Stimulated activated CD8-positive, alpha-beta memory T cell treated with anti-CD3 and anti-CD28 coated beads, Interleukin-7, amount 100 ng/mL, for 4 hours (primary cell): ENCODE measurements at places on chromosomes 6 and 20.
A peak's percentile ranks its signal among the peaks of the same experiment; 100 is the strongest.

- no peak for DNase-seq
These were observed 21.6 kb downstream of the C6orf163 start for GRCh38 chr6:87366072-87366827.

DNA sequence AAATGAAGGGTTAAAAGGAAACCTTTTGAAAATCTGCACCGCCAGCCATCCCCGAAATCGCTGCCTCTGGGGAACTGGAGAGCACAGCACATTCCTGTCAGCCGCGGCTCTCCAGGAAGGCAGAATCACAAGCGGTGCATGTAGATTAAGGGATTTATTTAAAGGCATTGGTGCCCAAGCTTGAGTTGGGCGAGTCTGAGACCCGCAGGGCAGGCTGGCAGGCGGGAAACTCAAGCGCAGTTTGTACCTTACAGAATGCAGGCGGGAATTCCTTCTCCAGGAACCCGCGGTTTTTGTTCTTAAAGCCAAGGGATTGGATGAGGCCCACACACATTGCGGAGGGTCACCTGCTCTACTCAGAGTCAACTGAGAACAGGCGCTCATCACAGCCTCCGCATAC lies 10.8 kb downstream of the GPR31 start:
- DNase-seq: no peak

- no peak for DNase-seq
These were observed 33.6 kb downstream of the CTCFL start for GRCh38 chr20:57491373-57491772.

DNA sequence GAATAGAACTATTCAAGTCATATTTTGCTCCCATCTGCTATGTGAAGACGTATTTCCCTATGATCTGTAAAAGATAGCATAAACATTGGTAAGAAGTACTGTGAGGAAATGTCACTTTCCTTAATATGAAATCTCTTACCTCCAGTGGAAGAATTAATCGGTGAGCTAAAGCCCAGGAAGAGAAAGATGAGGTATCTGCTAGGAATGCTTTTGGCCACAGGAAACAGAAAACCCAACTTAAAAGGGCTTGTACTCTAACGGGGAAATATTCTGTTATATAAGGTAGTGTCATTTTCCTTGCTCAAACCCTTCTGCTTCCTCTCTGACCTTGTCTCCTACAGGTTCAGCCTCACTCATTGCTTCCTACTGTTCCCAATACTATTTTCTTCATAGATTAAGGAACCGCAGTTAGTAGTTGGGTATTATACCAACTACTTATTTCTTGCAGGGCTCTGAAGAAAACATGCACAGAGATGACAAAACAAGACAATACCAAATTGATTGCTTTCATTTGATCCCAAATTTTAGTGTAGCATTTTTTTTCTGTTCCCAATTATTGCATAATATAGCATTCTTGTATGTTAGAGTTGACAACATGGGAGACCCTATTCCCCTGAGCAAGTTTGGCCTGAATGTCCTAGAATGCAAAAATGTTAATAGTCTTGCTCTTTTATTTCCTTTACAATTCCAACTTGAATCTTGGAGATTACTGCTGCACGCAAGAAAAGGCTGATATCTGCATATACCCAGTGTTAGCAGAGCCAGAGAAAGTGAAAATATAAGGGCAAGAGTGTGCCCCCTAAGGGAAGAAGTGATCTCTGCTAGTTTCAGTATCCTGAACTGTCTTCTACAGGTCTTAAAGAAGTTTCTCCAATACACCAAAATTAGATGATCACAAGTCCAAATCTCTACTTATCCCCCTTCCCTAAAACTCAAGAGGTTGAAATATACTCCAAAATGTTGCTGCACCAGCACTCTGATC lies 65.3 kb downstream of the AFG1L start:
- no peak for DNase-seq

DNA sequence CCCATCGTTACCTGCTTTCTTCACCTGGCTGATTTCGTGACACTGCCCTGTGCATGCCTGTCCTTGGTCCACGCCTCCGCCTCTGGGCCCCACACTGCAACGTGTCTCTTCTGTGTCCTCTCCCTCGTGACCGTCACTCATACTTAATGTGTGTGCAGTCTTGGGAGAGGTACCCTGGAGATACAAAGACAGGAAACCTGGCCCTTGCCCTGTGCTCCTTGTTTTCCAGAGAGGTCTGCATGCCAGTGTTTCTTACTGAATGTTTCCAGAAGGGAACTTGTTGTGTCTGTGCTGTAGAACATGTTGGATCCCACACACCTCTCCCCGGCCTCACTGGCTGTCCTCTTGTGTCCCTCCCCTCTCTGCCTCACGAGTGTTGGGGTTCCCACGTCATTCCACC lies 45.8 kb downstream of the SNX9 start:
- no peak for DNase-seq

GRCh38 chr6:26521600-26522391 lies 16.4 kb upstream of the HMGN4 start:
- peak; percentile 66 for DNase-seq

GRCh38 chr20:11091511-11091910 lies 417.7 kb upstream of the JAG1 start:
- no peak for DNase-seq

DNA sequence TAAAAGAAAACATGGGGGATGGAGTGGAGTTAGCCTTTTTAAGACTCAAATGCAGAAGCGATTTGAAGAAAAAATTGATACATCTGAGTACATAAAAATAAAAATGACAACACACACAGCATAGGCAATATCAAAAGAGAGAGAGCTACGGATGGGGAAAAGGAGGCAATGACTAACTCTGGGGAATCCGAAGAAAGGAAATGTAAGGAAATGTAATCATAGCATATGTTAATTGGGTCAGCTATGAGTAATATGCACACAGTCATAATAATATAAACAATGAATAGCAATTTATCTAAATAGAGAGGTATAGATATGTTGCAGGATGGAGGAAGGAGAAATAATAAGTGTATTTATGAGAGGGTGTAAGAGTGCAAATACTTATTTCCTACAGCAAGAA lies 83.4 kb downstream of the NOL4L start:
- no peak for DNase-seq

DNA sequence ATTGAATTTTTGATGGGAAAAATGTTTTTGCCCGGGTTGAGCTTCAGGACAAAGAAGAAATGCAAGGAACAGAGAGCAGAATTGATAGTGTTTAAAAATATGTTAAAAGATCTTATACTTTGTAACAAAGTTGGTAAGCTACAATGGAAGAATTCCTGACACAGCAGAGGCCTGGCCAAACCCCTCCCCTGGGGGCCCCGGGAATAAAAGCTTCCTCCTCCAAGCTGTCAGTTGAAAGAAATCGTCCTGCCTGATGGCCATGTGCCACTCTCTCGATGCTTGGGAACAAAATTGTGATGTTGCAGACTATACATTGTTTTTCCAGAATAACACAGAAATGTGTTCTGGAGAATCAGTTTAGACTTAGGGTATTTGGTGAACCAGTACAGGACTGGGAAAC lies 14.2 kb upstream of the TOX2 start:
- no peak for DNase-seq

- no peak for DNase-seq
These were observed 82.9 kb upstream of the FOXP4 start for GRCh38 chr6:41463062-41463930.
